ENCODE measurements at places on chromosomes 1 and 21. TPM values are rescaled to one million over a fixed set of nuclear protein-coding genes. Genes with fewer than 3 reads are reported as not detected.

DNA sequence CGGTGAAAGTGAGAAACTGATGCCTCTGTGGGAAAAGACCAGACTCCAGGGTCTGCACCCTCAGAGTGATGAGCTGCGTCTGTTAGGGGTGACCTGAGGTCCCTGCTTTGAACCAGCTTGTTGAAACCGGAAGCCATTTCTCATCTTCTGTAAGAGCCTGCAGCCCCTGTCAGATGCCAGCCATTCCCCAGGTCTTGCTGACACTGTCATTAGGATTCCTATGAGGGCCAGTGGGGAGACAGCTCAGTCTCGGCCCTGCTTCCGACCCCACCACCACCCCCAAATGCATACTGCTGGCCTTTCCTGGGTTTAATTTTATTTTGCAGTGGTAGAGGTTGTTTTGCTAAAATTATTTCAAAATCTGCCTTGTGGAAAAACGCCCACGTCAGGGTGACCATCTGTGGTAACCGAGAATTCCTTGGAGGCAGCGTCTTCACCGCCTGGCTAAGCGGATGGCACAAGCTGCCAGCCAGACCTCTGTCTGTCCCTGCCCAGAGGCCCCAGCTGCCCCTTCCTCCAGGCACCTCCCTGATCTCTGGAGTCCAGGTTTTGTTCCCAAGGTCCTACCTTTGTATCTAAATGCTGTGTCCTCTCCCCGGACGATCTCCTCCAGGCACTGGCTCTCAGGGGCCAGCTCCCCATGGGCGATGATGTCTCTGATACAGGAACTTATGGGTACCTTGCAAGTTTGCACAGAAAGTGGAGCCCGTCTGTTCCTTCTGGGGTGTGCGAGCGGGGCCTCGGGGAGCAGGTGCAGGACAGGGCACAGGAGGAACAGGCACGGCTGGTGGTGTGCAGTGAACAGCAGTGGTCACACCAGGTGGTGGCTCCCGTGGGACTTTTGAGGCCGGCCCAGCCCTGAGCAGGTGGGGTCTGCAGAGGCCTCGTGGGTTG is 49.9 kb downstream of the PRKCZ start:
- no peak for DNase-seq

DNA sequence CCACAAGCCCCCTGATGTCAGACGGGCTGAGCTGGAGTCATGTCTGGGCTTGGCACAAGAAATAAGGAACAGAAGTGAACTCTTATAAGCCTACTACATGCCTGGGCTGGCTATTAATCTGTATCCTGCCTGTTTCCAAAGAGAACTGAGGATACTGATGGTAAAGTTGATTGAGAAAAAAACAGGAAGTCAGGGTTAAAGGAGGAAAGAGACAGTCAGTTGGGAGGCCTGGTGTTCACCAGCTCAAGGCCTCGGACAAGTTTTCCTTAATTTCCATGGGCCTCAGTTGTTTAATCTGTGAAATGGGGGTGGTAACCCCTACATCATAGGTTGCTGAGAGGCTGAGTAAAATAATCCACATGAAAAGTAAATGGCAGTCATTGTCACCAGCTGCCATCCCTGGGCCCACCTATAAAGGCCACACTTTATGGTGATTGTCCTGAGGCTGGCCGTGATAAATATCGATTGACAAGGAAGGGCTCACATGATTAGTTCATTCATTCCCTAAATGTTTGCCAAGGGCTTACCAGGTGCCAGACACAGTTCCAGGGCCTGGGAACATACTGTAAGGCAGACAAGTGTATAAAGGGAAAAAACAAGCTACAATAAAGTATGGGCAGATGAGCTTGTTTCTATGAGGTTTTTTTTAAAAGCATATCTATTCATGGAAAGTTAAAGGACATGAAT is 2.8 kb downstream of the ALDH4A1 start:
- no peak for DNase-seq

GRCh38 chr1:56149761-56150160 is 429.6 kb downstream of the PLPP3 start:
- DNase-seq, result no peak

- DNase-seq, result no peak
Measured at GRCh38 chr21:44929799-44930542, 9.3 kb upstream of the ITGB2 start.

DNA sequence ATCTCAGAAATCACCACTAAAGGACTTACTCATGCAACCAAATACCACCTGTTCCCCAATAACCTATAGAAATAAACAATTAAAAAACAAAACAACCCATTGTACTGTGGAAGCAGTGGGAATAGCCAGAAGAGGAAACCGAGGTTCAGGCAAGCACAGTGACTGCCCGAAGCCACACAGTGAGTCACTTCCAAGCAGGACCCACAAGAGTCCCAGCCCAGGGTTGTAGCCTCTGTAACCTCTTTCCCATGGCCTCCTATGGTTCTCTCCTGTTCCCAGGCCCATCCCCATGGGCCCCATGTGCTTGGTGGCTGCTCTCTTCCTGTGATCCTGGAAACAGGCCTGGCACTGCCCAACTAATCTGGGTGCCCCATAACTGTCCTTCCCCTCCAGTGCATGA is 29.0 kb upstream of the HTR1D start:
- no peak for DNase-seq

DNA sequence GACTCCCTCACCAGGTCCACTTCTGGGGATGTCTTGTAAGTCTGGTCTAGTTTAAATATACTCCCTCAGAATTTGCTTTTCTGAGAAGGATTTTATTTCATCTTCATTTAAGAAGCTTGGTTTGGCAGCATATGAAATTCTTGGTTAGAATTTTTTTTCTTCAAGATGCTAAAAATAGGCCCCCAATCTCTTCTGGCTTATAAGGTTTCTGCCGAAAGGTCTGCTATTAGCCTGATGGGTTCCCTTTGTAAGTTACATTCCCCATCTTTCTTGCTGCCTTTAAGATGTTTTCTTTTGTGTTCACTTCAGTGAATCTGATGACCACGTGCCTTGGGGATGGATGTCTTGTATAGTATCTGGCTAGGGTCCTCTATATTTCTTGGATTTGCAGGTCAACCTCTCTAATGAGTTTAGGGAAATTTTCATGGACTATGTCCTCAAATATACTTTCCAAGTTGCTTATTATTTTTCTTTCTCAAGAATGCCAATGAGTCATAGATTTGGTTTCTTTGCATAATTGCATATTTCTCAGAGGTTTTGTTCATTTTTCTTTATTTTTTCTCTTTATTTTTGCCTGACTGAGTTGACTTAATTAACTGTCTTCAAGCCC is 19.4 kb downstream of the TCP10L start:
- no peak for DNase-seq

C1orf74 gene
- total RNA-seq, result 4.8 TPM

CELSR2 gene
- 2.6 TPM for total RNA-seq
